ENCODE measurements at places on chromosomes 1 and 21.

- peak; percentile 42 for DNase-seq
These were observed 558 bp upstream of the BTG3 start for GRCh38 chr21:17613242-17613676.

DNA sequence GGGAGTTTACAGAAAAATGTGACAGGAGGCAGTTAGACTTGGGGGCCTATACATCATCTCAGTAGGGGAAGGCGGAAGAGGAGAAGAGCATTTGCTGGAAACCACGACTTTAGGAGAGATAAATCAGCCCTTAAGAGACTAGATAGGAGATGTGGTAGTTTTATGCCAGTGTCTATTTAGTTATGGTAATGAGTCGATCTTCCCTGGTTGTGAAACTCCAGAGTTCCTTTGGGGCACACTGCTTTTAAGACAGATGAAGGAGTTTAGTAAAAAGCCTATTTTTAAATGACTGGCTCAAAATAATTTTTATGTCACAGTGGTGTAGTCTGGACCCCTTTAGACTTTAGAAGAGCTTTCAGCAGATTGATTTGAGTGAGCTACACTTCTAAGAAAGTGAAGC is 7.8 kb downstream of the PGM1 start:
- no peak for DNase-seq

DNA sequence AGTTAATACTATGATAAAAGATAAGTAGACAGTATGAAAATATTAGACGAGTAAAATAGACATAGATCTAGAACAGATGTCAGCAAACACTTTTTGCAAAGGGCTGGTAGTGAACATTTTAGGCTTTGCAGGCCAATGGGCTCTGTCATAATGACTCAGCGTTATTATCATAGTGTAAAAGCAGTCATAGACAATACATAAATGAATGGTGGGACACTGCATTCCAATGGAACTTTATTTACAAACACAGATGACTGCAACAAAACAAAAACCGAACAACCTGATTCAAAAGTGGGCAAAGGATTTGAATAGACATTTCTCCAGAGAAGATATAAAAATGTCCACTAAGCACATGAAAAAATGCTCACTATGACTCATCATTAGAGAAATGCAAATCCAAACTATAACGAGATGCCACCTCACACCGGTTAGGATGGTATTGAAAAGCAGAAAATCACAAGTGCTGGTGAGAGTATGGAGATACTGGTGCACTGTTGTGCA is 7.3 kb downstream of the GSTM5 start:
- peak; percentile 30 for DNase-seq

DNA sequence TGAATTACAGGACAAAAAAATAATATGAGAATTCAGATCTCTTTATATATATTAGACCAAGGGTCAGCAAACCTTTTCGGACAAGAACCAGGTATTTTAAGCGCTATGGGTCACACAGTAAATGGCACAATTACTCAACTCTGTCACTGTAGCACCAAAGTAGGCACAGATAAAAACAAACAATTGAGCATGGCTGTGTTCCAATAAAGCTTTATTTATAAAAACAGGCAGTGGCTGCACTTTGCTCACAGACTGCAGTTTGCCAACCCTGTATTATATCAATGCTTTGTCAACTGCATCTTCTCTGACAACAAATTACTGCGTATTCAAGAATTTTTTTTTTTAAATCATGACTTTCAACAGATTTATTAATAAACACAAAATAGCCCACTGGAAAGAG is 29.8 kb downstream of the EDEM3 start:
- DNase-seq, result no peak

DNA sequence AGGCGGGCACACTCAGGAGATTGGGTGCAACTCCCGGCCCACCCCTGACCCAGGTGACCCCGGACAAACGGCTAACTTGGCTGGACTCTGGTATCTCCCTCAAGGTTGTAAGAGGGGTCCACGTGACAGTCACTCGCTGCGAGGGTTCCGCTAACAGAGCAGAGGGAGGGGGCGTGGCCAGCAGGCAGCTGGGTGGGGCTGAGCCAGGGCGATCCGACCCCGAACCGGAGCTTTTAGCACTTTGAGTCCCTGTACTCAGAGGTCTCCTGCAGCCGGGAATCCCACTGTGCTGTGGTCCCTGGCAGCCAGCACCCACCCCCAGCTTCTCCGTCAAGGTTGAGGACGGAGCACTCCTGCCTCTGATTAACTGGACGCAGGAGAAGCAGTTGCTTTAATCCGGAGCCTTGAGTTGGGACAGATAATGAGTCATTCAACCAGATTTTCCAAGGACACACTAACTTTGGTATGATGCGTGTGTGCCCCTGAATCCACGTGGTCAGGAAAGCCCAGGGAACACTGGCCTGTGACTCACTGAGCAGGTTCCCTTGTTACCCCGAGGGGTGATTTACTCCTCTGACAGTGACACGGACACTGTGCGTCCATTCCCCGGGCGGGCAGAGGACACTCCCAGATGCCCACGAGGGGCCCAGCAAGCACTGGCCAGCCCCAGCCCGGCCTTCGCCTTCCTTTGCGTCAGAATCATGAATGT is 16.8 kb downstream of the TRPM2 start:
- peak; percentile 3 for DNase-seq

DNA sequence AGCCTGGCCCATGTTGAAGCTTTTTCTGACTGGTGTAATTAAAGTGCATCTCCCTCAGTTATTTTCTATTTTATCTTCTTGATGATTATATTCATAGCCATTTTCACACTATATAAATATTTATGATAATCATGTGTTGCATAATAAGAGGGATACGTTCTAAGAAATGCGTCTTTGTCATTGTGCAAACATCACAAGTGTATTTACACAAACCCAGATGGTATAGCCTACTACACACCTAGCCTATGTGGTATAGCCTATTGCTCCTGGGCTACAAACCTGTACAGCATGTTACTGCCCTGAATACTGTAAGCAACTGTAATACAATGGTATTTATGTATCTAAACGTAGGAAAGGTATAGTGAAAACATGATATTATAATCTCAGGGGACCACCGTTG is 88.1 kb downstream of the BACH1 start:
- no peak for DNase-seq

- DNase-seq, result peak; percentile 65
These were observed 14.1 kb downstream of the TRAF3IP3 start for GRCh38 chr1:209769971-209770370.

DNA sequence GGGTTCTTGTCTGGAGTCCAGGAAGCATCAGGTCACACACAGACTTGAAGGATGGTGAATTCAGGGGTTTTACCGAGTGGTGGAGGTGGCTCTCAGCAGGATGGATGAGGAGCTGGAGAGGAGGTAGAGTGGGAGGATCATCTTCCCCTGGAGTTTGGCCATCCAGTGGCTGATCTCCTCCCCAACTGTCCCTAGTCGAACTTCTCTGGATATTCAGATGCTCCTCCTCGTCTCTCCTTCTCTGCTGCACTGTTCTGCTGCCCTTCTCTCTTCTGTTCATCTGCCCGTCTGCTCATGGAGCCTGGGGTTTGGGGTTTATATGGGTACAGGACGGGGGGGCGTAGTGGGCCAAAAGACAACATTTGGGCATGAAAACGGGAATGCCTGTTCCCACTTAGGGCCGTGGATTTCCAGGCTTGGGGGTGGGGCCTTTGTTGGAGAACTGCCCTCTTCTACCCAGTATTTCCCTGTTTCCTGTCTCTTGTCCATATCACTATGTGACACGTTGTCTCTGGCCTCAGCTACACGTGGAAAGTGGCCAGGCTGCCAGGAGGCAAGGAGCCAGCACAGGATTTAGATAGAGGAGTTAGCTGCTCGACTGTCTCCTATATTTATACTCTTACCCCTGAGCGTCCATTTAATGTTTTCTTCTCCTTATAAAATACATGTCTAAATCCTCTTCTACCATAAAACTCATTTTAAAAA is 76.7 kb downstream of the SIPA1L2 start:
- DNase-seq, result no peak

GRCh38 chr1:27001570-27002360 is 8.3 kb downstream of the TRNP1 start:
- no peak for DNase-seq

DNA sequence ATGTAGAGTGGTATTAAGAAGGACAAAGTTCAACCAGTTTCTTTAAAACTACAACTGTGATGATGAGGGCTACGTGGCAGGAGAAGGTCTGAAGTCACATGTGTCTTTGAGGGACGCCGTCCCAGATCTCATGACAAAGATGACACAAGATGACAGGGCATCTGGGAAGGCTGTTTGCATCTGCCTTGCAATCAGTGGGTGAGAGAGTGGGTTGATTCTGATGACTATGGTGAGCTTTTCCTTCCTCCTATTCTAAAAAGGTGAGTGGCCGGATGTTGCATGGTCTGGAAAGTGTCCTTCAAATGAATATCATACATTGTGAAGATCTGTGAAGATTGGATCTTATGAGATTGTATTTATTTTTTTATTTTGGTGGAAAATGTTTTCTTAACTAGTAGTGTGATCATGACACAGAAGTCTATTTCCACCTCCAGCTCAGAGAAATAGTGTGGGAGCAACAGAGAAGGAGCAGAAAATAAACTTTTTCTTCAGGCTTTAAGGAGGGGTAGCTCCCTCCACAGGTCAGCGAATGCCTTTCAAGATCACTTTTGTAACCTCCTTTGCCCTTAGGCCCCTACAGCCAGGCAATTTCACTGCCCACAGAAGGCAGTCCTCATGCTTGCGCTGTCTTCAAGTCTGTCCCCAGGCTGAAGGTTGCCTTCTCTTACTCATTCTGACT is 76.0 kb upstream of the ATF3 start:
- no peak for DNase-seq

DNA sequence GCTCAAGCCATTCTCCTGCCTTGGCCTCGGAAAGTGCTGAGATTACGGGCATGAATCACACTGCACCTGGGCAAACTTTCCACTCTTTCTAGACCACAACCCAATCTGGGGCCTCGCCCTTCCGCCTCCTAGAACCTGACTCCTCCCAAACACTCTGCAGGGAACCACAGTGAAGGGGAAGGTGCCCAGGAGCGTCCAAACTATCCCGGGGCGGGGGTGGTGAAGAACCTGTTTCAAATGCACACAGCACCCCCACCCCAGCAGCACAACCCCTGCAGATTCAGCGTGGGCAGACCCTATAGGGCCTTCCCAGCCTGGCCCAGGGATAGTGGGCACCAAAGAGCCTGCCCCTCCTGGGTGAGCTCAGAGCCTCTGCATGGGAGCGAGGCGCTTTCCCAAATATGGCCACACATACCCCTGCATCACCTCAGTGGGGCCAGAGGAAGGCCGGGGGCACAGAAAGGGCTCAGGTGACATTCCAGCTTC is 86.9 kb downstream of the STUM start:
- DNase-seq, result no peak

DNA sequence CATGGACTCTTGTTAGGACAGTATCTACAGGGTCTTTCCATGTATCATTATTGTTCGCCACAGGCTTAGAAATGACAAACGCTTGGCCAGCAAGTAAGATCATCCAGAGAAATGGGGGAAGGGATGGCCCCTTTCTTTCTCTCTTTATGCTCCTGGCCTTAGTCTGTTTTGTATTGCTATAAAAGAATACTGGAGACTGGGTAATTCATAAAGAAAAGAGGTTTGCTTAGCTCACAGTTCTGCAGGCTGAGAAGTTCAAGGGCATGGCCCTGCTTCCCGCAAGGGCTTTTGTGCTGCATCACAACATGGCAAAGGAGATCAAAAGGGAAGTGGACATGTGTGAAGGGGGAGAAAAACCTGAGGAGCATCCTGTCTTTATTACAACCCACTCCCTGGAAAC is 41.0 kb downstream of the DNTTIP2 start:
- DNase-seq, result no peak

DNA sequence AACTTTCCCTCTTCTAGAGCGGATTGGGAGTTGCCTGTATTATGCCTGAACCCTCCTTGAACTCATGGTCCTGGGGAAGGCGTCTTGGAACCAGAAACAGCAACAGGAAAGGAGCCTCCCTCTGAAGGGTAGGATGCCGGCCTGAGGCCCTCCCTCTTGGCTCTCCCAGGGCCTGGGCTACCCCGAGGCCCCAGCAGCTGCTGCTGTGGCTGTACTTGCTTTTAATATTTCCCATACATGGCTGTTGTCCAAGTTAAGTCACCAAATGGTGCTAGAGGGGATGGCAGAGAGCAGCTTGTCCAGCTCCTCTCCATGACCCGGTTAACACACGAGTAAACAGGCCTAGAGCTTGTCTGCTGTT is 10.5 kb downstream of the CHRNB2 start:
- peak; percentile 14 for DNase-seq

GRCh38 chr1:218336328-218336727 is 8.8 kb upstream of the TGFB2 start:
- peak; percentile 62 for DNase-seq

DNA sequence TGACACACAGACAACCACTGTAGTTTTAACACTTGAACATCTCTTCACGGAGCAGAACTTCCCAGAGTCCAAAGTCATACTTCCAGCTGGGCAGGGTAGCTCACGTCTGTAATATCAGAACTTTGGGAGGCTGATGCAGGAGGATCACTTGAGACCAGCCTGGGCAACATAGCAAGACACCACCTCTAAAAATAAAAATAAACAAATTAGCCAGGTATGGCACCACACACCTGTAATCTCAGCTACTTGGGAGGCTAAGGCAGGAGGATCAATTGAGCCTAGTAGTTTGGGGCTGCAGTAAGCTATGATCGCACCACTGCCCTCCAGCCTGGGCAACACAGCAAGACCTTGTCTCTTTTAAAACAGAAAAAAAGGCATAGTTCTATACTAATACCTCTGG is 24.3 kb upstream of the EFHD2 start:
- DNase-seq, result no peak

GRCh38 chr1:219385787-219386427 is 212.2 kb downstream of the LYPLAL1 start:
- DNase-seq, result peak; percentile 86

- no peak for DNase-seq
These were observed 25.5 kb downstream of the UTS2 start for GRCh38 chr1:7827126-7827955.

GRCh38 chr1:203473781-203474305 is 1.8 kb upstream of the PRELP start:
- DNase-seq, result no peak

GRCh38 chr1:18998016-18998724 is 41.7 kb upstream of the IFFO2 start:
- DNase-seq, result peak; percentile 20

DNA sequence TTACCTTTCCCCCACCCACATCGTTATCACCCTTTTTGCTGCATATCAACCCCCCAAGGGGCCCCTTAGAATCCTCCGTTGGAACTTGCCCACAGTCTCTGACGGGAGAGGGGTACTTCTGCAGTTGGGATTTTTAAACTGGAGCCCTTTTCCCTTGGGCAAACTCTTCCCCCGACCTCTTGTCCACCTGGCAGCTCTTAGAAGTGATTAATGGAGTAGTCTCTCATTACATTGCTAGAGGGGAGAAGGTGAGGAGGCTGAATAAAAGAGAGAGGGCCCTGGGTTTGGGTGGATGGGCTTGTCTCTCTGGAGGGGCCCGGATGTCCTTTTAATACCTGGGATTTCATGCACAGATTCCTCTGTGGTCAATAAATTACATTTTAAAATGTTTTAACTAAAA is 27.2 kb upstream of the TSPAN2 start:
- DNase-seq, result no peak

GRCh38 chr1:186735463-186735862 is 55.2 kb upstream of the PTGS2 start:
- peak; percentile 18 for DNase-seq
